GM04504 (cell line): ENCODE measurements at places on chromosomes 3 and 15.

- no peak for DNase-seq
Measured at GRCh38 chr15:40595773-40596172, 1.7 kb downstream of the KNL1 start.

- DNase-seq: peak; percentile 50
Measured at GRCh38 chr15:58475573-58476524, 44.1 kb downstream of the LIPC start.

DNA sequence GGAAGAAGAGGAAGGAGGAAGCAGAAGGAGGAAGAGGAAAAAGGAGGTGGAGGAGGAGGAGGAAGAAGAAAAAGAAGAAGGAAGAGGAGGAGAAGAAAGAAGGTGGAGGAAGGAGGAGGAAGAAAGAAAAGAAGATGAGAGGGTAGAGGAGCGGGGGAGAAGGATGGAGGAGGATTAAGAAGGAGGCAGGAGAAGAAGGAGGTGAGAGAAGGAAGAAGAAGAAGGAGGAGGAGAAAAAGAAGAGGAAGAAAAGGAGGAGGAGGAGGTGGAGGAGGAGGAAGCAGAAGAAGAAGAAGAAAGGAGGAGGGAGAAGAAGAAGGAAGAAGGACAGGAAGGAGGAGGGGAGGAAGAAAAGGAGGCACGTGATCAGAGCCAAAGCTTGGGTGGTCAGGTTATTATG, 37.3 kb upstream of the PRTG start:
- DNase-seq: no peak

- no peak for DNase-seq
Measured at GRCh38 chr3:98188545-98188944, 22.0 kb downstream of the OR5H15 start.

DNA sequence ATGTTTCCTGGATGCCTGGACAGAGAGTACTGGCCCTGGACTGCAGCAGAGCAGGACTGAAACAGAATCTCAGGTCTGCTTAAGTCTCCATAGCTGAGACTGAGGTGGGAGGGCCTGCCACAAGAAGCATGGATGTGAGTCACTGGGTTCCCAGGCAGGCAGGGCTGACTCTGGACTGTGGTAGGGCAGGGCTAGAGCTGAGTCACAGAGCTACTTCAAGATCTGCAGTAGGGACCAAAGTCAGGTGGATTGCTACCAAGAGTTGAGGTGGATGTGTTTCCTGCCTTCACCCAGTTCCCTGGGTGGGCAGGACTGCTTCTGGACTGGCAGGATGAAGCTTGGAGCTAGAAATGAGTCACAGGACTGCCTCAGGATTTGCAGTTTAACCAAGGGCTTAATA, 282.9 kb downstream of the AGBL1 start:
- DNase-seq: no peak

DNA sequence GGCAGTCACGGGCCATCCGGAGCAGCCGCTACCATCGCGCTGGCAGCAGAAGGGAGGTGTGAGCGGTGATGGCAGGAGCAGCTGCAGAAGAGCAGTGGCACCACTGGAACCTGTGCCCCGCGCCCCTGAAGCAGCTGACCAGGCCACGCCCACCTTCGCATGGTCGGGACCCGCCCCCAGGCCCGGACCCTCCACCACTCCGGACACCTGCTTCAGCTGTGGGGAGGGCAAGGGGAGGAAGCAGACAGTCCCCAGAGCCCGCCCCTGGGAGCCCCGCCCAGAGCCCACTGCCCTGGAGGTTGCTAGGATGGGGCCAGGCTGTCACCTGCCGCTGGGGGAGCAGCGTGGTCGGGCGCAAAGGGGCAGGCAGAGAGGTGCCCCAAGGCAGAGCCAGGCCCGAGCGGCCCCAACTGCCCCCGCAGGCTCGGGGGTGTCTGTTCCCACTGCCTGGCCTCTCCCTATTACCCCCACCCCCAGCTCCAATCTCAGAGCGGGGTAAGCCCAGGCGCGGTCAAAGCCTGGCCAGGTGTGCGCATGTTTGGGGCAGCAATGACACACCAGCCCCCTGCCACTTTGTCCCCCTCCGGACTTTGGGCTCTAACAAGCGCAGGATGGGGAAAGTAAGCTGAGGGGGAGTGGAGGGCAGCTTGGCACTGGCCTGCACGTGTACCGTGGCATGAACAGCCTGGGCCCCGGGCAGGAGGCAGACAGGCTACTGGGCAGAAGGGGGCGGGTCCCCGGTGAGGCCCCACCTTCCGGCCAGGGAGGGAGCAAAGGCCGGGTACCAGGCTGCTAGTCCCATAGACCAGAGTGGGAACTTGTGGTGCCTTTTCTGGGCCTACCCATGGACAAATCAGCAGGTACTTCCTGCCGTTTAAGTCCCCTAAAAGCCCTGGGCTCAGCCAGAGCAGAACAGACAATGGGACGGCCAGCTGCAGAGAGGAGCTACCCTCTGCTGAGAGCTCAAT, 8.7 kb downstream of the SPCS1 start:
- DNase-seq: no peak

DNA sequence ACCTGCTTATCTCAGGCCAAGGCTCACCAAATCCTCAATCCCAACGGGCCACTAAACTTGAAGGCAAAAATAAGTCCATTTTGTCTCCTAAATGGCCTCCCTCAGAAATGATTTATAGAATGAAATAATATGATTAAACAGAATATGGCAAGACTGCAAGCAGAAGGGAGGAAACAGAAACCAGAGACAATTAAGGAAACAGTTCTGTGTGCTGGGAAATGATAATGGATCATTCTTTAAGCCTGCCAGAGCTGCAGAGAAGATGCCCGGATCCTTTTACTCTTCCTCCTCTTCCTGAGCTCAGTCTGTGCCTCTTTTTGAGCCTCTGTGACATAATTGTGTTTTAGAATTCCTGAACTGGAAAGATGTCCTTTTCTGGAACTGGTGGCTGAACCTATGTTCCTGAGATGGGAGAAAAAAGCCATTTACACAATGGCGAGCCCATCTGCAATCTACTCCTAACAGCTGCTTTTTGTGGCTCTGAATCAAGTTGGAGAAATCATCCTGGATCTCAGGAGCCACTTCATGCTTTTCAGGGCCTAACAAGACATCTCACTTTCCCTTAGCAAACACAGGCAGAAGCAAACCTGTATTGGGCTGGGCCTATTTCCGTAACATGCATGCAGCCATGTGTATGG, 2.8 kb upstream of the ABHD2 start:
- DNase-seq: no peak

- peak; percentile 14 for DNase-seq
Measured at GRCh38 chr3:181700168-181701087, 11.3 kb upstream of the SOX2 start.

DNA sequence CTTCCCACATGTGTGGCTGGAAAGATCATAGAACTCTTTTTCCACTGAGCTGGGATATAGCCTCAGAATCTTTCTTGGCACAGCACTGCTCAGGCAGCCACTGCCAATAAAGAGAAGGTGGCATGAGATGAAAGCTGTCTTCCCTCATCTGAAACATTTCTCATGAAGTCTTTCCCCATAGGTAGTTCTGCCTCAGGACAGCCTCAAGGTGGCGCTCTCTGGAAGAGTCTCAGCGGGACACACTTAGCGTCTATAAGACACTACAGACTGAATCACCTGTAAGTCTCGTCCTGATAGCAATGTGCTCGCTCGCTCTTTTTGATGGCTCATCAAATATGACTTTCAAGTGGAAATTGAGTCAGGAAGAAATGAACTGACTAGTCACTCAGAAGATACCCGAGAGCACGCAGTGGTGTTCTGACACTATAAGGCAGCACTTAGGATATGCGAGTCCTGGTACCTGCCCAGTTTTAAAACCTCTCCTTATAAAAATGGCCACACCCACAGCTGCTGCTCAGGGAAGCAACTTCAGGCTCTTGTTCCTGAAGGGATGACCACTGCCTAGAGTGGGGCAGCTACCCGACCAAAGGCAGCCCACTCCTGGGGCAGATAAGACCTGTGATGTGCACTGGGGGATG, 269.5 kb downstream of the SUCLG2 start:
- peak; percentile 17 for DNase-seq
